HCT116 (cell line): ENCODE measurements at places on chromosomes 5 and 9.

DNA sequence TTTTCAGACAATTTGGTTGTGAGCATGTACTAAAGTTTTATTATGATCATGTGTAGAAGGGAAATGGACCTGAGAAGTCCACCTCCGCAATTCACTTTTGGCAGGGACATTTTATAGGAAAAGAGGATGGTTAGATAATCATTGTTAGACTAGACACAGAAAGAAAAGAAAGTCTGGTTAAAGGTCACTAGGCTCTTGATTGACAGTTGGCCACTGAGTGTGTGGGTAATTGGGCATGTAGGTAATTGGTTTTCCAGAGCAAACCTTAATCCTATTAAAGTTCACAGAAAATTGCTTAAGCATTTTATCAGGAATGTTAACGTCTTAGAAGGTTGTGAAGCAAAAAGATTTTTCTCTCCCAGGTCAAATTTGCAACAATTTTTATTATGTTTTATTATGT lies 158.5 kb upstream of the CLINT1 start:
- no peak for DNase-seq

DNA sequence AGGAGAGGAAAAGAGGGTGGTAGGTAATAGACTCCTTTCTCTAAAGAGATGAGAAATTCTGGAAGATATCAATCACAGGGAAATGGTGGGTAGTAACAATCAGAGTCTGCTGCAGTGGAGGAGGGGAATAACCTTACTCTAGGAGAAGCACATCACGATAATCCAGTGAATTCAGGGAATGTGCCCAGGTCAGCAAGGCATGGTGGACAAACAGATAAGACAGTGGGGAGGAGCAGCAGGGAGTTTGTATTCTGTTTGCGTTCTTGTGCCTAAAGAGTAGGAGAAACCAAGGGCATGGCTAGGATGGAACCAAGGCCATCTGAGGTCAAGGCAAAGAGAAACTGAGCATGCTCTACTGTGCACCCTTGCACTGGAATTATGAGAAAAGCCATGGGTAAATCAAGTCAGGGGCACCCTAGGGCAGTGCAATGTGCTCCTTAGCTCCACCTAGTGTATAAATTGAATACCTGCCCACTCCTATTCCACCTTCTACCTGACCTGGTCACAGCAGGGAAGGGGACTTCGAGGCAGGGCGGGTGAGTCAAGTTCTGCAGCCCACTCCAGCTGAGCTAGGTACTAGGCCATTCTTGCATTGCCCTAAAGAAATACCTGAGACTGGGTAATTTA lies 31.6 kb downstream of the RETREG1 start:
- DNase-seq: no peak

DNA sequence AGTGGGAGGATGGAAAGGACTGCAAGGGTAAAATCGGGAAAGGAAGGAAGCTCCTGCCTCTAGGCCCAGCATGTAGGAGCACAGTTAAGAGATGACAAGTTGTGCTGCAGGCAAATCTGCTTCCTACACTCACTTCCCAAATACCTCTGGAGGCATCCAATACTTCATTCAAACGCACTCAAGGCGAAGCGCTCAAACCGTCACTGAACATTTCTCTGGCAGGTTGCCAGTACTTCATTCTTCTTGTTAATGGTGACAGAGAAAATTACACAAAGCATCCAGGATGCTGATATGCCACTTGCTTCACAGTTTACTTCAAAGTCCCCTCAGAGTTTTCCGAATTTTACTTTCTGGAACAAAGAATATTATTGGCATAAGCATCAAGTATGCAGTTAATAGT lies 59.8 kb downstream of the NREP start:
- DNase-seq: no peak

- DNase-seq: no peak
These were observed 112.1 kb upstream of the LMX1B start for GRCh38 chr9:126501383-126502331.

- DNase-seq: no peak
These were observed 192.7 kb upstream of the NR4A3 start for GRCh38 chr9:99628849-99629620.

- no peak for DNase-seq
These were observed 734.9 kb downstream of the DTWD2 start for GRCh38 chr5:118253225-118254061.

GRCh38 chr5:88839238-88839637 lies 43.7 kb downstream of the MEF2C start:
- DNase-seq: no peak

DNA sequence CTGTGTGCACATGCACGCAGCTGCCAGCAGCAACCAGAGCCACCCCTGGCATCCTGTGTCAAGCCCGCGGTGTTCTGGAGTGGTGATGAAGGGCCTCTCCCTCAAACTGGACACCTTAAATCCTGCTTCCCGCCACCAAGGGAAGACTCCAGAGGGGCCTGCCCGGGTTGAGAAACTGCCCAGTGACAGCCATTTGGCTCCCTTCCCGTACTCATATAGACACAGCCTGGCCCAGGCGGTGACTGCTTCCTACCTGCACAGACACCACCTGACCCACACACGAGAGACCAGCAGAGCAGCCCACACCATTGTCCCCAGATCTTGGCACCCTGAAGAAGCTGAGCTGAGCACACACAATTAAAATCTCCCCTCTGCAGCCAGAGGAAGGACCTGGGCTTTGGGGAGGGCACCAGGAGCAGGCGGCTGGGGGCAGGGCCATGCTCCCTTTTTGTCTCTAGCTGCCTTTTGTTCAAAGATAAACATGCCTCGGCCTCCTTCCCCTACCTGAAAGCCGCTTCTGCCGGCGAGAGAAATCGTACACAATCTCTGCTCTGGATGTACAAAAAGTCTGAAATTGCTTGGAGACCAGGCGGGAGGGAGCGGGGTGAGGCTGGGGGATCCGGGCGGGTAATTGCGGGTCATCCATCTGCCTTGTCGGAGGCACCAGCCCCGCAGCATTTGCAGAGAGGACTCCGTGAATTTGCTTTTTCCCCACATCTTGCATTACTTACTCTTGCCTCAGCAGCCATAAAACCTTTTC lies 78.4 kb downstream of the TSPAN17 start:
- DNase-seq: no peak

DNA sequence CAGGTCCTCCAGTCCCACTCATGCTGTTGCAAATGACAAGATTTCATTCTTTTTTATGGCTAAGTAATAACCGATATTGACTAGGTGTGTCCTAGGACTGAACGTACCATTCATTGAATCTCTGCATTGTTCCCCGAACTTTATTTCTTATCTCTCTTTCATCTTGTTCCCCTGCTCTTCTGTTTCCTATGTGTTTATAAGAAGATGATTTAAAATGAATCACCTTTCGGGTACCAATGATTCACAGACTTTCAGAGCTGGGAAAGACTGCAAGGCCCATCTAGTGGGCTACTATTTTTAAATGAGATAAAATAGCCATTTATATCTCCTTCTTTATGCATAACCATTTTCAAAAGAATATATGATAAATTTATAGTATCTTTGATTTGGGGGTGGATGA lies 133.0 kb downstream of the CDH18 start:
- no peak for DNase-seq

GRCh38 chr9:19087106-19088000 lies 15.4 kb downstream of the HAUS6 start:
- no peak for DNase-seq

- DNase-seq: no peak
These were observed 13.2 kb downstream of the PHF19 start for GRCh38 chr9:120863833-120864232.

DNA sequence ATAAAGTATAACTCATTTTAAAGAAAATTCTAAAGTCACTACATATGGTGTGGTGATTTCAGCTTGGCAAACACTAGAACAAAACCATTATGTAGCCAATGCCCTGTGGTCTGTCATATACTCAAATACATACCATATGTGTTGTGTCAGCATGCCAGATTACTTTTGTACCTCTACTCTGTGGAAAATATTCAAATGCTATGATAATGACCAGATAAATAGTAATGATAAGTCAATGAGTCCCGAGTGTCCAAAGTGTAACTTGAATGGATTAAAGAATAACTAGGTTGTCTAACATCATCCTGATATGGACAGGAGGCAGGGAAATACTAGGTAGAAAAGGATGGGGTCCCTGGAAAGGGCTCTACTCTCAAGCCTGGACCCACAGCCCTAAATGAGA lies 58.0 kb upstream of the IL6ST start:
- no peak for DNase-seq

GRCh38 chr5:147267082-147267832 lies 32.4 kb downstream of the STK32A start:
- no peak for DNase-seq

- no peak for DNase-seq
These were observed 309.3 kb downstream of the BNC2 start for GRCh38 chr9:16561121-16561520.

DNA sequence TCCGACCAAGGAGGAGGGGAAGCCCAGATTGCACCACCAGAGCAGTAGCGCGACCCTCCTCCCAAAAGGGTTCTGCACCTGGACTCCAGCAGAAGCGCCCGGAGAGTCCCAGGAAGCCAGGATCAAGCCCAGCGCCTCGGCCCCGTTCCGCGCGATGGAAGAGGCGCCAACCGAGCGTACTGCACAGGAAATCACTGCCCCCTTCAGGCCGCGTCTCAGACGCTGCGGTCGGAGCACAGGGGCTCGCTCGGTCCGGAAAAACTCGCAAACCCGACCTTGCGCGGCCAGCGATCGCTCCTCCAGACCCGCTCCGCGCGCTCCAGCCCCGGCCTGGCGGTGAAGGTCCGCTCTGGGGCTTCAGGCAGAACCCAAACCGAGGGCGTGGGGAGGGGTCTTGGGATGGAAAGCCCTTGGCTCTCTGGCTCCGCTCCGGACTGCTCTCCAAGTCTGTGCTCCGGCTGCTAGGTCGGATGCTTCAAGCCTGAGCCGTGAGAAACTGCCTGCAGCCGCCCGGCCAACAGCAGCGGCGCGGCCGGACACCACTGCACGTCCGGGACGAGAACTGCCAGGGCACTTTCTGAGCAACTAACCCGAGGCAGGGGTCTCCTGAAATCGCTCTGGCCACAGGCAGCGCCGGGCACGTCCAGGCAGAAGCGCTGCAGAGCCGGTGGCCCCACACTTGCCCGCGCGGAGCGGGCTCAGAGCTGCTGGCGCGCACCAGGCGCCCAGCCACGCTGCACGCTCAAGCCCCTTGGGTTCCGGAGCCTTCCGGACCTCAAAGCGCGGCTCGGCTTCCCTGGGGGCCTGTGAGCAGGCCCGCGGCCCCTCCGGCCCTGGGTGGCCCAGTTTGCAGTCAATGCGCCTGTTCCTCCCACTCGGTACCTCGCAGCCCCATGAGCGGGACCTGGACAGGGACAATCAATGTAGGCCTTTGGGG lies 1.3 kb downstream of the GABBR2 start:
- peak; percentile 3 for DNase-seq

DNA sequence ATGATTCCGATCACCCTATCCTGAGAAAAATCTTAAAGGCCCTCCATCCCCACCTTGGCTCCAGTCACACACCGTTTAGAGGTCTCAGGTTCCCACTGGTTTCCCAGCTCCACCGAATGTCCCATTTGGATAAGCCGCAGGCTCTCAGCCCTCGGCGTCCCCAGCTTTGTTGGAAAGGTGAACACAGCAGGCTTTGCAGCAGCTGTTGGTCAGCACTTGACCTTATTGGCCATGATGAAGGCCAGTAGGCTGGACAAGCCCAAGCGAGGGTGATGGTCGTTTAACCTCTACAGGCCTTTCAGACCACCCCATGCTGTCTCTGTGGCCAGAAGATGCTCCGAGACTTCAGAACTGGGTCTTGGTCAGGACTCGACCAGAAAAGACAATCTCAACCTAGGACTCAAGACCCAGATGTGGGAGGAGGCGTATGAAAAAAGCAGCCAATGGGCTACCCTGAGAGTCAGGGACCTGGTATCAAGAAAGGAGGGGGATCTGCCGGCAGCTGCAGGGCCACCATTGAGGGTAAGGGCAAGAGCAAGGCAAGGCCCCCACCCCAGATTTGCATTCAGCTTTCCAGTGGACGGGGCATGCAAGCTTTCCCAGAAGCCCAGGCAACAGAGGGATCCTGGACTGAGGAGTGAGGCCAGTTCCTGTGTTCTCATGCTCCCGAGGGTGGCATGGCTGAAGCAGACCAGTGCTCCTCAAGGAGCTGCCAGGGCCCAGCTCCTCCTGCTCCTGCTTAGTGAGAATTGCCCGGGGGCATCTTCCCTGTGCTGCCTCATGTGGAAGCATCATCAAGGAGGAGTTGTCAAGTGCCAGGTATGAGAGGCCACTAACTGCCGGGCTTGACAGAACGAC lies 13.4 kb downstream of the UBE2QL1 start:
- no peak for DNase-seq

DNA sequence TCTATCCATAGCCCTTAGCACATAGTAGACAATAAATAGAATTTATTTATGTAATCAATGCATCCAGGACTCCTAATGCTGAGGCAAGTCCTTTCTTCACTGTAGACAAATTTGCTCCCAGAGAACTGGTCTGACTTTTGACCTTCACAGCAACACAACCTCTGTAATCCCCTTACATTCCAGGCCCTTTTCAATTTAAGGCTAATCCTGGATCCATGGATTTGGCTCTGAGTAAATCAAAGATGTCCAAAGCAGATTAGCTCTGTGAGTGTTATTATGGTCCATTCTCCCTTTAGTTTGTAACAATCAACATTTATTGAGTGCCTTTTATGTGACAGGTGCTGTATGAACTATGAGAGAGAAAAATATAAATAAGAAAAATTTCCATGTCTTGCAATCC lies 27.4 kb upstream of the TMC1 start:
- no peak for DNase-seq

GRCh38 chr5:2587189-2588031 lies 164.1 kb downstream of the IRX2 start:
- no peak for DNase-seq

DNA sequence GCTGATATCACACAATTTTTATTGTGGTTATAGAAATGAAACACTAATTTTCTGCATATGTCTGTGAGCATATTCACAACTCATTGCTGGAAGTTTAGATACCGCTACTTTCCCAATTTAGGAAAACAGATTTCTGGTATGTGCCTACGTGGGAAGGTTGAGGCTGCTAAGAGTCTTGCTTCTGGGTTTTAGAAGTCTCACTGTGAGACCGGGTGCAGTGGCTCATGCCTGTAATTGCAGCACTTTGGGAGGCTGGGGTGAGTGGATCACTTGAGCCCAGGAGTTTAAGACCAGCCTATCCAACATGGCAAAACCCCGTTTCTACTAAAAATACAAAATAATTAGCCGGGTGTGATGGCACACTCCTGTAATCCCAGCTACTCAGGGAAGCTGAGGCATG lies 39.6 kb downstream of the UBAP1 start:
- no peak for DNase-seq

- no peak for DNase-seq
These were observed 42.8 kb upstream of the PSD2 start for GRCh38 chr5:139752506-139753473.

GRCh38 chr9:135612981-135613910 lies 26.1 kb downstream of the GLT6D1 start:
- no peak for DNase-seq
